DMS79 treated with DMSO at 0.1 percent for 48 hours (cell line): ENCODE measurements at places on chromosomes 5 and 9.
A peak's percentile ranks its signal among the peaks of the same experiment; 100 is the strongest.

DNA sequence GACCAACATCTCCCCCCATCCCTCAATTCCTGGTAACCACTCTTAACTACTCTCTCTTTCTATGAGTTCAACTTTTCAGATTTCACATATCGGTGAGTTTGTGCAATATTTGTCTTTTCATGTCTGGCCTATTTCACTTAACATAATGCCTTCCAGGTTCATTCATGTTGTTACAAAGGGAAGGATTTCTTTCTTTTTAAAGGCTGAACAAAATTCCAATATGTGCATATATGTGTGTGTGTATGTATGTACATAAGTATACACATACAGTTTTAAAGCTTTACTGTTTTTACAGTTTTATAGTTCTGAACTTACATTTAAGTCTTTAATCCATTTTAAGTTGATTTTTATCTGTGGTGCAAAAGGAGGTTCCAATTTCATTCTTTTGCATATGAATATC is 130.7 kb downstream of the SV2C start:
- no peak for DNase-seq

DNA sequence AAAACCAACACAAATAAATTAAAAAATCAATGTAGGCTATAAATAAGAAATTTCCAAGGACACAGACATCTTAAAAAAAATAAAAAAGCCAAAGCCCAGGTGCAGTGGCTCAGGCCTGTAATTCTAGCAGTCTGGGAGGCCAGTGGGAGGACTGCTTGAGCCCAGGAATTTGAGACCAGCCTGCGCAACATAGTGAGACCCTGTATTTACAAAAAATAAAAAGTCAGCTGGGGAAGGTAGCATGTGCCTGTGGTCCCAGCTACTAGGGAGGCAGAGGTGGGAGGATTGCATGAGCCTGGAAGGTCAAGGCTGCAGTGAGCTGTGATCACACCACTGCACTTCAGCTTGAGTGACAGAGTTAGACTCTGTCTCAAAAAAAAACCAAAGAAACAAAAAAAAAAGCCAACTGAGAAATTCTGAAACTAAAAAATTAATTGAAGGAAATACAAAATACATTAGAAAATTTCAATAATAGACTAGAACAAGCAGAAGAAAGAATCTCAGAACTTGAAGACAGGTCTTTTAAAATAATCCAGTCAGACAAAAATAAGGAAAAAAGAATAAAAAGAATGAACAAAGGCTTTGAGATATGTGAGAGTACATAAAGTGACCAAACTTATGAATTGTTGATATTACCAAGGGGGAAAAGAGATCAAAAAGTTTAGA is 149.5 kb upstream of the PANK3 start:
- no peak for DNase-seq

- DNase-seq, result no peak
These were observed 28.4 kb downstream of the PCSK5 start for GRCh38 chr9:75918909-75919308.

DNA sequence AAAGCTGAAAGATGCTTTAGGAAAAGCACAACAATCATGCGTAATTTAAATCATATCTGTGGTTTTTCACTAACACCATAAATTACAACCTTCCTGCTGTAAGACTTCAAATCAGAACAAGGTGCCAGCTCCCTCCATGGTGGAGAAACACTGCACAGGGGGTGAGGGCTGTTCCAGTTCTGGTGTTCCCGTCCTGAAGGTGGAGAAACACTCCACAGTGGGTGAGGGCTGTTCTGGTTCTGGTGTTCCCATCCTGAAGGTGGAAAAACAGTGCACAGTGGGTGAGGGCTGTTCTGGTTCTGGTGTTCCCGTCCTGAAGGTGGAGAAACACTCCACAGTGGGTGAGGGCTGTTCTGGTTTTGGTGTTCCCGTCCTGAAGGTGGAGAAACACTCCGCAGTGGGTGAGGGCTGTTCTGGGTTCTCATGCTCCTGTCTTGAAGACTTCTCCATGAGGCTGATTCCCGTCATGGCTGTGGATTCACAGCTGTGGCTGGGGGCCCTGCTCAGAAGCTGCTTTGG is 12.9 kb downstream of the PLEKHG4B start:
- DNase-seq, result no peak

GRCh38 chr5:6269925-6270324 is 108.4 kb downstream of the MED10 start:
- no peak for DNase-seq

DNA sequence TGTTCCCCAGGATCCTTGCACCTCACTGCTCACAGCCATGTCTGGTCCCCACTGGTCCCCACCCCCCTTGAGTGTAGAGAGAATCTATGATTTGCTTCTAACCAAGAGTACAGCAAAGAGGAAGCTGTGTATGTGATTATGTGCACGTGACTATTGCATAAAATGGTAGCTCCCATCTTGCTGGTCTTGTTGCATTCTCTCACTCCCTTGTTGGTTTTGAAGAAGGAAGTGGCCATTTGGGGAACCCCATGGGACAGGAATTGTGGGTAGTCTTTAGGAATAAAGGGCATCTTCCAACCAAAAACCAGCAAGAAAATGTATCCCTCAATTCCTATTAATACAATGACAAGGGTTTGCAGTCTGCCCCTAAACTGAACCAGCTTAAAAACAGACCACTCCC is 5.2 kb upstream of the FCN2 start:
- no peak for DNase-seq

DNA sequence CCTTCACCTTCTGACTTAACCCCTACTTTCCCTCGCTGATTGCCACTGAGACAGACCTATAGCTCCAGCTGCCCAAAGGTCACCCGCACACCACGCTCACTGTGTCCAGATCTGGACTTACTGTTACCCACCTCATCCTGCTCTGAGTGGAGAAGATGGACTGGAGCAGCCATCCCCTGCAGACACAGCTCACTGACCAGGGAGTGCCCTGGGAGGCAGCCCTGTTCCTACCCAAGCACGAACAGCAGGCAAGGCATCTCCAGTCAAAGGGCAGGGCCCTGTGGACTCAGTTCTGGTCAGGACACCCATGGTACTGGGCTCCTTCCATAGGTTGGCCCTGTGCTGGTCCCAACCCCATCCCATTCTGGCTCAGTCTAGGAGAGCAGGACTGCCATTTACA is 9.5 kb upstream of the BARX1 start:
- DNase-seq, result no peak

GRCh38 chr9:120555839-120556238 is 24.1 kb downstream of the CDK5RAP2 start:
- DNase-seq, result no peak

GRCh38 chr9:3508521-3509291 is 17.1 kb downstream of the RFX3 start:
- DNase-seq, result peak; percentile 76
